Activated CD4-positive, CD25-positive, alpha-beta regulatory T cell treated with anti-CD3 and anti-CD28 coated beads, Interleukin-2, amount 50 U/mL, for 16 hours (primary cell): ENCODE measurements at places on chromosomes 2 and 18.

DNA sequence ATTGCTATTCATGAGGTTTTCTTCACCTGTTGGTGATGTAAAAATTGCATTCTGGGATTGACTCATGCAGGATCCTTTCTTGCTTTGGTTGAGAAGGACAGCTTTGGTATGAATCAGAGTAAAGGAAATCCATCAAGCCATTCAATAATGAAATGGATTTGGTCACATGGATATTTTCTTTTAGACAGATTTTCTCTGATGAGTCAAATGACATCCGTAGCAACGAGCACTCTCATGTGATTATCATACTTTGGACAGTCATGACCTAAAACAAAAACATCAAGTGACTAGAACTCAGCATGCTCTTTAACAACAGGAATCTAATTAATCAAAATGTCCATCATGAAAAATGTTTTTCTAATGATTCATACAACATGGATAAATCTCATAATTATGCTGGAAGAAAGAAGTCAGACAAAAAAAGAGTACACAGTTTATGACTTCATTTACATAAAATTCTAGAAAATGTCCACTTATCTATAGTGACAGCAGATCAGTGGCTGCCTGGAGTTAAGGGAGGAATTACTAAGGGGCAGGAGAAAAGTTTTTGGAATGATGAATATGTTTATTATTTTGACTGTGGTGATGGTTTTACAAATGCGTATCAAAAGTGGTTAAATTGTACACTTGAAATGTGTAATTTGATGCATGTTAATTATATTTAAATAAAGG lies 30.7 kb downstream of the TRAK2 start:
- no peak for DNase-seq

DNA sequence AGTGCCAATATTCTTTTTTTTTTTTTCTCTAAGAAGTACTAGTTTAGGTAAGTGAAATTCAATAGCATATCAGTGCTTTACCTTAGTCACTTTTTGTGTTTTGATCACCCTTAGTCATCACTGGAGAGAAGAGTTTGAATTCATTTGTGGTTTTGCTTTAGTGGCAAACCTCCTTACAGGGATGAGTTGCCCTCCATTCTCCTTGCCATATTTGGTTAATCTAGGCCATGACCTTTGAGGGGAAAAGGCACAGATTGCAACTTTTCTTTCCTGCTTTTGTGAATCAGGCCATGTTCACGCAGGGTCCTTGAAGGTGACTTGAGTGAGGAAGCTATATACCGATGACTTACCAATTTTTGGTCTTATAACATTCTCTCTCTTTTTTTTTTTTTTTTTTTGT lies 34.4 kb downstream of the PLEKHA3 start:
- peak; percentile 10 for DNase-seq

GRCh38 chr2:14358774-14359173 lies 273.7 kb upstream of the LRATD1 start:
- DNase-seq, result no peak

GRCh38 chr2:63488118-63488713 lies 100.1 kb downstream of the WDPCP start:
- no peak for DNase-seq

DNA sequence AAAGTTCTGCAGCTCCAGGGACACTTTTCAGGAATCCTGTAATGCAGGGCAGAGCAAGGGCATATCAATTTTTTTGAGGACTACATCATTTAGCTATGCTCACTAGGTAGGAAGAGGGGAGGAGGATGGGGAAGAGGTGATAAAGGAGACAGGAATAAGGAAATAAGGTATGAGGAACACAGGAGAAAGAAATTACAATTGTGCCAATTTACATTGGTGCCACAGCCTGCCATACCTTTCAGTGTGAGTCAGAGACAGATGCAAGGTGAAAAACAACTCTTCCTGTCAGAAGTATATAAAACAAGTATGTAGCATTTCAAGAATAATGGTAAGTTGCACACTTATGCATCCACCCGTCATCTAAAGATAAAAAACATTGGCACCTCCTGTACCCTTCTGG lies 5.4 kb upstream of the MRPS9 start:
- no peak for DNase-seq

- no peak for DNase-seq
These were observed 592 bp upstream of the MARS2 start for GRCh38 chr2:197704434-197705120.

DNA sequence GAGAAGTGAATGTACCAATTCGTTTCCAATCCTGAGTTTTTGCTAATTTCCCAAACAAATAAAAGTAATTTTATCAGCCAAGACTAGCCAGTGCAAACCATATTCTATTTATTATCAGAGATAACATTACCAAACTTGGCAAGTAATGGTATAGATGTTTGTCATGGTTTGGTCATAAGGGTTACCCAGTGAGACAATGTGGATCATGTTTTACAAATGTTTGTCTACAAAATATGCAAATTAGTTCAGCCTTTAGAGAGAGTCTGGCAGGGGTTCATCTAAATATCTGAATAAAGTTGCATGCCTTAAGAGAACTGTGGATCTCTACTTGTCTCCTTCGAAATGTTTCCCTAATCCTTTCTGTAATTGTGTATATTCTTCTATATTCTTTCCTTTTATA lies 152.2 kb downstream of the KCNH7 start:
- no peak for DNase-seq

- no peak for DNase-seq
These were observed 1.1 kb upstream of the MAB21L4 start for GRCh38 chr2:240896871-240897692.

- no peak for DNase-seq
These were observed 15.8 kb downstream of the ZNF236 start for GRCh38 chr18:76838182-76838581.

DNA sequence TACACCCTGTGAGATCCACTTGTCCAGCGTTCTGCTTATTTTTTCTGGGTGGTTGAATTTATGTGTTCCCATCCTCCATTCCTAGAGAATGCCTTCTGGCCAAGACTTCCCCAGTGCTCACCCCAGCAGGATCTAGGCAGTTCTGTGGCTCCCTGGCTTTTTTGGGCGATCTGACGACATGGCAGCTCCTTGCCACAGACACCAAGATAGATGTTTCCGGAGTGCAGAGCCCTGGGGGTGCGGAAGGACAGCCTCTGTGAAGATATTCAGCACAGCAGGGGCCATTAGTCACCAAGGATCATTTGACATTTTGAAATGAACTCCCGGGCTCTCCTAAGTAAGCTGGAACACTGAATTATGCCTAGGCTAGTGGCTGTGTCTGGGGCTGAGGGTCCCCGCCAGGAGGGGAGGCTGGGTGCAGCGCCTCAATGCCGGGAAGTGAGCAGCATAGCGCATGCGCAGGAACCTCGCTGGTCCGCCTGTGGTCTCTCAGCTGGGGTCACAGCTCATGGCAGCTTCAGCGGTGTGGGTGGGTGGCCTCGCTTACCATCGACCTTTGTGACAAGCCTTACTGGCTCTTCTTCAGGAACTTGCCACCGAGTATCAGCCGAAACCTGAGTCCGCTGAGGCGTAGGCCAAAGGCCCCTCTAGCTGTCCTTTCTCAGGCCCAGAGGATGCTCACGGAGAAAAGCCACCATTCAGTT lies 60.3 kb downstream of the MEX3C start:
- DNase-seq, result no peak

- DNase-seq, result no peak
These were observed 39.0 kb downstream of the MBP start for GRCh38 chr18:77093586-77093985.

DNA sequence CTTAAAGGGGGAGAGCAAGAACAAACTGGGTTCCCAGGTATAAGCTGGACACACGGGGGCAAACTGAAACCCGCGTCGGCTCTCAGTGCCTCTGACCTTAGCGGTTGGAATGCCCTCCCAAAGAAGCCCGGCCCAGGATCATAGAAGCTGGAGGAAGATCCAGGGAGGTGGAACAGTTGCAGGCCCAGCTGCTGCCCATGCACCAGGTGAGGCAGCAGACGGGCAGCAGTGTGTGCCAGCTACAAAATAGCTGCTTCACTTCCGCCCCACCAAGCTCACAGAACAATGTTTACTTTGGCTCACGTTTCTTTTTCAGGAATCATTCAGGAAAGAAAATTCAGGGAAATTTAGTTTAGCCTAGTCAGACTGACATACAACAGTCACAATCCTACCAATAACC lies 3.9 kb upstream of the ERMN start:
- no peak for DNase-seq

DNA sequence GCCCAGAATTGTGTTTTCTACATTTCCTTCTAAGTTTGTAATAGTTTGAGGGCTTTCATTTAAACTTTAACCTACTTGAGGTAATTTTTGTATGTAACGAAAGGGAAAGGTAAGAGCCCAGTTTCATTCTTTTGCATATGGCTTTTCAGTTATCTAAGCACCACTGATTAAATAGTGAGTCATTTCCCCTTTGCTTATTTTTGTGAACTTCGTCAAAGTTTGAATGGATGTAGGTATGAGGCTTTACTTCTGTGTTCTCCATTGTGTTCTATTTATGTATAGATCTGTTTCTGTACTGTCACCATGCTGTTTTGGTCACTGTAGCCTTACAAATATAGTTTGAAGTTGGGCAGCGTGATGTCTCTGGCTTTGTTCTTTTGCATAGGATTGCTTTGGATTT lies 944.8 kb upstream of the CNTNAP5 start:
- DNase-seq, result no peak

DNA sequence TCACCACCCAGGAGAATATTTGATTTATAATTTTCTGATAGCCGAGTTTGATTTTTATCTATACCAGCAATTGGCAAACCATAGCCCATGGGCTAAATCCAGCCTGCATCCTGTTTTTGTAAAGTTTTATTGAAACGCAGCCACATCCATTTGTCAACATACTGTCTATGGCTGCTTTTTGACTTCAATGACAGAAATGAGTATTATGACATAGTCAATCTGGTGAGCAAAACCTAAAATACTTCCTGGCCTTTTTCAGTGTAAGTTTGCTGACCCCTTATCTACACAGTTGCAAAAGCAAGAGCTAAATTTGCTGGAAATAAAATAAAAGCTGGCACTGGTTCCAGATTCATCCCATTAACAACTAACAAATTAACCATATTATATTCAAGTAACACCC lies 79.8 kb upstream of the SLC25A52 start:
- DNase-seq, result no peak

DNA sequence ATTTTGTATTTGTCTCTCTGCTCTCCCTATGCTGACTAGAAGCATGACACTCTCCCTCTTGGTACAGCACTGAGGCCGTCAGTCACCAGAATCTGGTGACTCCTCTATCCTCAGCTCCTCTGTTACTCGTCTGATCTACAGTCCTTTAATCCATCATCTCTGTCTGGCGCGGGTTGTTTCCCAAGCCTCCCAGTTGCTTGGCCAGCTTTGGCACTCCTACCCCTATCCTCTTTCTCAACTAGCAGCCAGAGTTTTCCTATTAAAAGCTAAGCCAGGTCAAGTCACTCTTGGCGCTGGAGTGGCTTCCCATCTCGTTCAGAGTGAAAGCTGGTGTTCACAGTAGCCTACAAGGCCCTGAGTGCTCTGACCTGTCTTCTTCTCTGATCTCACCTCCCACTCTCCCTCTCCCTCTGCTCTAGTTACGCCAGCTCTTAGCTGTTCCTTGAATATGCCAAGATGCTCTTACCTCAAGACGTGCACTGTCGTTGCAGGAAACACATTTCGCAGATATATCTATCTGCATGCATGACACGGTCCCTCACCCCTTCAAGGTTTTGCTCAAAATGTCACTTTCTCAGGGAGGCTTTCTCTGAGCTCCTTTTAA lies 41.8 kb upstream of the PSME4 start:
- no peak for DNase-seq

- DNase-seq, result no peak
These were observed 13.4 kb upstream of the MAP3K2 start for GRCh38 chr2:127400897-127401756.

GRCh38 chr2:231764760-231765159 lies 16.3 kb downstream of the PDE6D start:
- no peak for DNase-seq

- no peak for DNase-seq
These were observed 132.4 kb upstream of the GPC1 start for GRCh38 chr2:240302933-240303595.

- DNase-seq, result no peak
These were observed 211.9 kb downstream of the AGPS start for GRCh38 chr2:177604271-177605065.
